ENCODE measurements at places on chromosomes 12 and 14.

DNA sequence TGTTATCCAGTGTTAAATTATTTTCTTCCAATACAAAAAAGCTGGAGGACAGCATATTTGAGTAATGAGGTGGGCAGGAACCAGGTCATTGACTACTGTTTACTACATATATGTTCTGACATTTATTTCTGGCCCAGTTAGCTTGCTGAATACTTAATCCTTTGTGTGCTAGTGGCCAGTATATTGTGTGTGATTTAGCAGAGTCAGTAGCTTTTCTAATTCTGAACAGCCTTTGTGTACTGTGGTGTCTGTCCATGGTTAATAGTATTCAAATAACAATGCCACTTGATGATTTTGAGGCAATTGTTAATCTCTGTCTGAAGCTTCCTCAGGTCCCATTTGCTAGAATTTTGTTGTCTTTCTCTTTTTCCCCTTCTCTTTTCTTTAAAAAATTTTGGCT is 286.5 kb upstream of the E2F7 start:
- DNase-seq, result no peak

DNA sequence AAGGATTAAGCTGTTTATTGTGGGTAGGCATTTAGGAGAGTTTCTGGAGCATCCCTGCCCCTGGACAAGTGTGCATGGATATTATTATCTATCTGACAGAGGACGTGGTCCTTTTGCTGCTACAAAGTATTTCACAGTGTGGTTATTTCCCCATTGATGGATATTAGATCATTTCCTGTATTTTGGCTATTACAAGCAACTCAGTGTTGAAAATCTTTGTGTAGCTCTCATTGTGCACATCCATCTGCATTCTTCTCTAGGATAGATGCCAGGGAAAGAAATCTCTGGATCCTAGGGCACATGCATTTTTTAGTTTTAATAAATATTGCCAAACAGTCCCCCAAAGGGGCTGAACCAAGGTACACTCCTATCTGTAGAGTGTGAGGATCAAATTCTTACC is 154.3 kb upstream of the SRRM4 start:
- no peak for DNase-seq

DNA sequence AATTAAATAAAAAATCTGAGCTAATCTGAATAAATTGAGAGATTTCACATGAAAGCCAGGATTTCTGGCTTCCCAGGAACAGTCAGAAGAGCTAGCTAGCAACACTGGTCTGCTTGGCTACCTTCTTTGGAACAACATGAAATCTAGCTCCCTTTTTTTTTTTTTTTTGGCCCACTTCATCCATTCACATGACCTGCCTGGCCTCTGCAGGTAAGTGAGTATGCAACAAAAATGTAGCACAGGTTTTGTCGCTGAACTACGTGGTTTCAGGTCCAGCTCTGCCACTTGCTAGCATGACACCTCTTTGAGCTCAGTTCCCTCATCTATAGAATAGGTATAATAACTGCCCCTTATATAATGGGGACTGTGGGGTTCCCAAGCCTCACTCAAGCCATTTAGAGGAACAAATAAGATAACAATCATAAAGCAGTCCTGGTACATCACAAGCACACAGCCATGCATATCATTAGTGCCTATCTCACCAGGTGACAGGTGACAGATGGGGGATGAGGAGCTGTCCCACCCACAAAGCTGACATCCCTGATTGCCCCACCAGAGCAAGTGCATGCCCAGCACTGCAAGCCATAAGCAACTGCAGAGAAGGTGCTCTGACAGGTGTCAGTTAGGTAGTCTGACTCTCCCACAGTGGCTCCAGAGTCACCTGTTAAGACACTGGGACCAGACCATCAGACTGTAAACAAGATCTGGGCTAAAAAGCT is 25.6 kb downstream of the PXN start:
- no peak for DNase-seq

DNA sequence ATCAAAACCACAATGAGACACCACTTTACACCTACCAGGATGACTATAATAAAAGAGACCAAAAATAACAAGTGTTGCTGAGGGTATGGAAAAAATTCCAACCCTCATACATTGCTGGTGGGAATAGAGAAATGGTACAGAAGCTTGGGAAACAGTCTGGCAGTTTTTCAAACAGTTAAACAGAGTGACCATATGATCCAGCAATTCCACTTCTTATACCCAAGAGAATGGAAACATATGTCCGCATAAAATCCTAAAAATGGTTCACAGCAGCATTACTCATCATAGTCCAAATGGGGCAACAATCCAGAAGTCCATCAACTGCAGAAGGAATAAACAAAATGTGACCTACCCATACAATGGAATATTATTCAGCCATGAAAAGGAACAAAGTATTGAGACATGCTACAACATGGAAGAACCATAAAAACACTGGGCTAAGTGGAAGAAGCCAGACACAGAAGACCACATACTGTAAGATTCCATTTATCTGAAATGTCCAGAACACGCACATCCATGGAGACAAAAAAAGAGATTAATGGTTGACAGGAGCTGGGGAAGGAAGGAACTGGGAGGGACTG is 44.5 kb downstream of the CHGA start:
- no peak for DNase-seq

- no peak for DNase-seq
Measured at GRCh38 chr14:94677747-94678146, 65.6 kb downstream of the SERPINA3 start.

GRCh38 chr14:77005559-77005958 is 22.9 kb downstream of the IRF2BPL start:
- DNase-seq, result no peak

GRCh38 chr12:46578190-46578982 is 205.8 kb upstream of the SLC38A2 start:
- DNase-seq, result no peak

DNA sequence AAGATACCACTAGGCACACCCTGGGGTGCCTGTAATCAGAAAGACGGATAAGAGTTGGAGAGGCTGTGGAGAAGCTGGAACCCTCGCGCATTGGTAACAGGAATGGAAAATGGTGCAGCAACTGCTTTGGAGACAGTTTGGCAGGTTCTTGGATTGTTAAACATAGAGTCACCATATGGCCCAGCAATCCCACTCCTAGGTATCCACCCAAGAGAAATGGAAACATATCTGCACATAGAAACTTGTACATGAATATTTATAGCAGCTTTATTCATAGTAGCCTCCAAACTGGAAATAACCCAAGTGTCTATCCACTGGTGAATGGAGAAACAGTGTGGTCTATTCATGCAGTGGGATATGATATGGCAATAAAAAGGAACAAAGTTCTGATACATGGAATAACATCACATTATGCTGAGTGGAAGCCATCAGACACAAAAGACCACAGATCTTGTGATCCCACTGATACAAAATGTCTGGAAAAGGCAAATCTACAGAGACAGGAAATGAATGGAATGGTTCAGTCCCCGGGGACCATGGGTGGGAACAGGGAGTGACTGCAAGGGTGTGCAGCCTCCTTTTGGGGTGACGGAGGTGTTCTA is 45.4 kb downstream of the JAG2 start:
- no peak for DNase-seq

DNA sequence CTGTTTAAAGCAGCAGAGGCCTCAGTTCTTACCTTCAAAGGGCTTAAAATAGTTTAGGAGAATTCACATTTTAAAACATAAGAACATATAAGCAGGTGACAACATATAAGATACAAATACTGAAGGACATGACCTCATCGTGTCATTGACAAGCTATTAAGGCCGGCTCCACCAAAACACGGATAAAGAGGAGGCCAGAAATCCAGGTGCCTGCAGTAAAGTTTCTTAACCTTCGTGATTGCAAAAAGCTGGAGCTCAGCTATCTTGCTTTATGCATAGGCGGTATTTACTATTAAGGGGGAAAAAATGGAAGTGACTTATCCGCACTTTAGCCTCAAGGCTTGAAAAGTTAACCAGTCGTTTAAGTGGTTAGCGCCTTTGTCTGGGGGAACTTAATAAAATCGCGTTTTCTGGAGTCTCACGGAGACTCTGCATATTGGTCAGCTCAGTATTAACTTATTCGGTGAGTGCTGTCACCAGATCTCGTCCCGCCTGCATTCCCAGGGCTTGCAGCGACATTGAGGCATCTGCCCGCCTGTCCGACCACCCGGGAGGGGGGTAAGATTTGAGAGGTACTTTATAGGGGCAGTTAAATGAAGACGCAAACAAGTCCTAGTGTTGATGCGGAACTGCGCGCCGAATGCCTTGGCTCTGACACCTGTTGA is 1.1 kb upstream of the SP1 start:
- no peak for DNase-seq

- no peak for DNase-seq
Measured at GRCh38 chr14:74660167-74660566, 48.1 kb upstream of the LTBP2 start.

DNA sequence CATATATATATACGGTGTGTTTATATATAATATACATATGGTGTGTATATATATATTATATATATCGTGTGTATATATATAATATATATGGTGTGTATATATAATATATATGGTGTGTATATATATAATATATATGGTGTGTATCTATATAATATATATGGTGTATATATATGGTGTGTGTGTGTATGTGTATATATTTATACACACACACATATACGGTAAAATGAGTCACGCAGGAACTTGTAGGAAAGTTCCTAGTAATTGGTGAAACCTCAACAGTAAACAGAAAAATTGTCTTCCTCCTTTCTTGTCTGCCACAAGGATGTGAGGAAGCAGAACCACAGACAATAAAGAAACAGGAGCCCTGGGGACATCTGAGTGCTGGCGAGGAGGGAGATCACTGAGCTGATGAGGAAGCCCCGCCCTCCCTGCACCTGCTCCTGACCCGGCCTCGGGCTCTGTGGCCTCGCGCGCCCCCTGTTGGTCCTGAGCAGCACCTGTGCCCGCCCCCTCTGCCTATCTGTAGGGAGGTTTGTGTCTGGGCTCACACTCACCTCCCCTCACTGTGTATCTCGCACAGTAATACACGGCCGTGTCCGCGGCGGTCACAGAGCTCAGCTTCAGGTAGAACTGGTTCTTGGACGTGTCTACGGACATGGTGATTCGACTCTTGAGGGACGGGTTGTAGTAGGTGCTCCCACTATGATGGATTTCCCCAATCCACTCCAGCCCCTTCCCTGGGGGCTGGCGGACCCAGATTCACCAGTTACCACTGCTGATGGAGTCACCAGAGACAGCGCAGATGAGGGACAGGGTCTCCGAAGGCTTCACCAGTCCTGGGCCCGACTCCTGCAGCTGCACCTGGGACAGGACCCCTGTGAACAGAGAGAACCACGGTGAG is 1079.4 kb downstream of the TMEM121 start:
- peak; percentile 83 for DNase-seq

- DNase-seq, result no peak
Measured at GRCh38 chr12:73991138-73991537, 546.5 kb upstream of the ATXN7L3B start.

- no peak for DNase-seq
Measured at GRCh38 chr12:42716491-42716891, 126.9 kb upstream of the PRICKLE1 start.

- no peak for DNase-seq
Measured at GRCh38 chr14:28777471-28778137, 11.0 kb downstream of the FOXG1 start.

- DNase-seq, result no peak
Measured at GRCh38 chr12:3009780-3010179, 50.6 kb downstream of the TEAD4 start.

DNA sequence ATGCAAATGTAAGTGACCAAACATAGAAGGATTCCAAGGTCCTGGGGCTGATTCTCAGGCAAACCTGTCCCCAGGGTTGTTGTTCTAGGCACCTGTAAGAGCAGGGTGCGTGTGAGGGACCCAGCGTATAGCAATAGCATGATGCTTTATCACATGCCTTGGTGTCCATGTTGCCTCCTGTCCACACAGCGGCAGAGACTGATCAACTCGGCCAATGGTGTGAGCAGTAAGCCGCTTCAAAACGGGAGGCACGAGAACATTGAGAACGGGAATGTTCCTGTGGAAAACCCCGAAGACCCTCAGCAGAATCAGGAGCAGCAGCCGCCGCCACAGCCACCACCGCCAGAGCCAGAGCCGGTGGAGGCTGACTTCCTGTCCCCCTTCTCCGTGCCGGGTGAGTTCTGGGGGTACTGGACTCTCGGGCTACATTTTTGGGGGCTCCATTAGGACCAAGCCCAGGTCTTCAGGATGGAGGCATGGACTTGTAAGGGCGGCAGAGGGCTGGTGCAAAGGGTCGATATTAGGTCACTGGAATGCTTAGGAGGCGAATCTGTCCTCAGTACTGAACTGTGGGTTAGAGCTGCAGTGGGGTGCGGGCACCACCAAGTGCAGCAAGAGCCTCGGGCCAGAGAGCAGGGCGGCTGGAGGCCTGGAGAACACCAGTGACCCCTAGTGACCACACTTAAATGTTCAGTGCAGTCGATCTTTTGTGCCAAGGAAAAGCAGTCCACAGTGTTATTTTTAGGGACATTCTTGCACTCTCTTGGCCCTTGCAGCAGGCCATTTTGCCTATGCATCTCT is 57.2 kb upstream of the RIN3 start:
- DNase-seq, result no peak

- DNase-seq, result no peak
Measured at GRCh38 chr12:30145684-30146032, 361.9 kb upstream of the TMTC1 start.

DNA sequence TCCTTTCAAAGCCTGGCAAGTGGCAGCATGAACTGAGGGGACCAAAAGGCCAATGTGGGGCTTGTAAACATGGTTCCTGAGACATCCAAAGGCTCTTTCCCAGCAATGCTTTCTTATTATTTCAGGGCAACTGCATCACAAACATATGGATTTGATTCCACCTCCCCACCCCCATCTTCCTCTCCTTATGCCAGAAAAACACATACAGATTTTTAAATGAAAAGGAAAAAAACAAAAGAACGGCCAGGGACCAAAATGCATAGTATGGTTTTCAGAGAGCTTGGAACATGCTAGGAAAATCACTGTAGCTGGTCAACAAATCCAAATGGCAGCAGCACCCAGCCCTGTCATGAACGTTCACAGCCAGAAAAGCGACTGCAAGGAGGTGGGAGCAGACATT is 167.6 kb downstream of the ANO2 start:
- no peak for DNase-seq

GRCh38 chr14:91323671-91324605 is 79.4 kb upstream of the GPR68 start:
- DNase-seq, result peak; percentile 89

- no peak for DNase-seq
Measured at GRCh38 chr12:122749569-122750332, 2.9 kb upstream of the DENR start.

DNA sequence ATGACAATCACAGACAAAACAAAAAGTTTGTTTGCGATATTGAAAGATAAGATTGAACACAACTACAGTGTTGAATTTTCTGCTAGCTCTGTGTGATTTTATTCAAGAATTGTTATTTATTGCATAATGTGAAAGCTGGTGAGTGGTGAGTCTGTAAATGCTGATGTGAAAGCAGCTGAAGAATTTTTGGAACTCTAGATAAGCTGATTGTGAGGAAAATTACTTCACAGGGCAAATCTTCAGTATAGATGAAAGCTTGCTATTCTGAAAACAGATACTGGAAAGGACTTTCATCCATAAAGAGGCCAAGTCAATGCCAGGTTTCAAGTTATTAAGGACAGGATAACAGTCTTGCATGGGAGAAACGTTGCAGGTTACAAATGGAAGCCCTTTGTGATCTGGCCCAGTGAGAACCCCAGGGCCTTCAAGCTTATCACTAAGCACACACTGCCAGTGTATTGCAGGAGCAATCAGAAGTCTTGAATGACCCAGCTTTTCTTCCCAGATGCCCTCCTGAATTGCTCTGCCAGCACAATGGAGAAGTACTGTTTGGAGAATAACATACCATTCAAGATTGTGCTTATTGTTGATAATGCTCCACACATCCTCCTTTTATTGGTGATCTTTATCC is 153.7 kb downstream of the PCNX1 start:
- DNase-seq, result no peak

- DNase-seq, result no peak
Measured at GRCh38 chr12:264269-264668, 1.6 kb upstream of the SLC6A13 start.
